ENCODE measurements at places on chromosomes 5 and 9.

- DNase-seq: peak; percentile 76
Measured at GRCh38 chr5:171629628-171630349, 155.8 kb upstream of the SMIM23 start.

- DNase-seq: no peak
Measured at GRCh38 chr5:32069396-32069795, 104.7 kb downstream of the GOLPH3 start.

- no peak for DNase-seq
Measured at GRCh38 chr9:84829471-84829870, 159.9 kb downstream of the NTRK2 start.

DNA sequence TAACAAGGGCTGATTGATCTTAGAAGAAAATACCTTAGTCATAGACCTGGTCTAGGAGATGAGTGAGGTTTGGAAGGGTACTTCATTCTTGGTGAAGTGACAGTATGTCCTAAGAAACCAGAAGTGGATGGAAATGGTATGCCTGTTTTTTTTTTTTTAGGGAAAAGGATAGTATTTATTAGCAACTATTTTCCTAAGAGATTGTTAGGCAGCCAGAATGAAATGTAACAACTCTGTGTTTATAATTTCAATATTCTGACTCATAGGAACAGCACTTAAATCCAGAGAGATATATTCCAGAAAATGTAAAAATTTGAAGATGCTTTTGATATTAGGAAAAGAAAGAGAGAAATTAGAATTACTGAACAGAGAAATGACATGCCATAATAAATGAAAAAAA, 21.2 kb upstream of the ARL14EPL start:
- peak; percentile 2 for DNase-seq
